T-helper 1 cell (primary cell): ENCODE measurements at places on chromosomes 6 and 20.

DNA sequence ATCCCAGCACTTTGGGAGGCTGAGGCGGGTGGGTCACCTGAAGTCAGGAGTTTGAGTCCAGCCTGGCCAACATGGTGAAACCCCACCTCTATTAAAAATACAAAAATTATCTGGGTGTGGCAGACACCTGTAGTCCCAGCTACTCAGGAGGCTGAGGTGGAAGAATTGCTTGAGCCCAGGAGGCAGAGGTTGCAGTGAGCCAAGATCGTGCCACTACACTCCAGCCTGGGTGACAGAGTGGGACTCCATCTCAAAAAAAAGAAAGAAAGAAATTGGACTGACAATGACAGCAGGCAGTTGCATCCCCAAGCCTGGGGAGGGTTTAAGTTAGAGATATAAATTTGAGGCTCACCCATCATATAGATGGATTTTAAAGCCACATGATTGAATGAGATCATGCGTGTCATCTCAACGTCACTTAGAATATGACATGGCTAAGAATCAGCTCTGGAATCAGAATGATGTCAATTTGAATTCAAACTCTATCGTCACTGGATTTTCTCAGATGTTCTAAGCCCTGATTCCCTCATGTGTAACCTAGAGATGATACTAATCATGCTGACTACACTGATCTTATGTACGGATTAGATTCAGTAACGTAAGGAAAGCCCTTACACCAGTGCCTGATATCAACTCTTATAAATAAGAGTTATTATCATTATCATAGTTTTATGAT, 534.0 kb upstream of the JARID2 start:
- no peak for DNase-seq

DNA sequence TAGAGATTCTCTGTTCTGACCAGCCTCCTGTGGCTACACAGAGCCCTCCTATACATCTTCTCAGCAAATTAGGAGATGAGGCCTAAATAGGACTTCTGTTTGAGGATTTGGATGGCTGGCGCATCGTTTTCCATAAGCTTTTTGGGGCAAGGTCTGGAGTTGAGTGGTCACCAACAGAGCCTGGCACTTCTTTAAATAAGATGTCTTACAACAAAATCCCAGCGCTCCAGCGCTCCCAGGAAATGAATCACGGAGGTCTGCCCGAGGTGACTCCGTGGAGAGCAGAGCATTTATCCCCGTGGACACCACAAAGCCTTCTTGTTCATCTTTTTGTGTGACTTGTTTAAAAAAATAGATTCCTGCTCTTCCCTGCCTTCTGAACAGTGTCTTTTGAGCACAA, 75.3 kb downstream of the GNAS-AS1 start:
- no peak for DNase-seq

- DNase-seq: no peak
These were observed 28.9 kb downstream of the SRSF3 start for GRCh38 chr6:36622901-36623546.

DNA sequence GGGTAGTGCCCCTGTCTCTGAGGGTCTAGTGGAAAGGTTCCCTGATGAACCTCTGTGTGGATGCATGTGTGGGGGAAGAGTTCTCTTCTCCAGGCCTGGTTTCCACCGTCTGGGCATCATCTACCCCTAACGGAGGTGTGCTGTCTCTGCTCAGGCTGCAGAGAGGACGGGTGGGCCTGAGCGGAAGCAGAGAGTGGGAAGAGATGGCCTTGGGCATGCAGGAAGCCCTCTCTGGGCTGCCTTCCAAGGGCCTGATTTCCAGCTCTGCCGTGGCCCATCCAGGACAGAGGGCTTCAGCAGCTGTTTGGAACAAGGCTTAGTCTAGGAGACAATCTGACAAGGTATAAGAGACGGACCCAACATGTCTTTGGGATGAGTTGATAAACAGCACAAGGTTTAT, 220.1 kb upstream of the DTNBP1 start:
- no peak for DNase-seq

GRCh38 chr6:39048481-39049399, at the start of gene GLP1R:
GLP1R (plus strand) TSS chr6:39048781; CDS start chr6:39048841, 60 bp downstream.
- no peak for DNase-seq

DNA sequence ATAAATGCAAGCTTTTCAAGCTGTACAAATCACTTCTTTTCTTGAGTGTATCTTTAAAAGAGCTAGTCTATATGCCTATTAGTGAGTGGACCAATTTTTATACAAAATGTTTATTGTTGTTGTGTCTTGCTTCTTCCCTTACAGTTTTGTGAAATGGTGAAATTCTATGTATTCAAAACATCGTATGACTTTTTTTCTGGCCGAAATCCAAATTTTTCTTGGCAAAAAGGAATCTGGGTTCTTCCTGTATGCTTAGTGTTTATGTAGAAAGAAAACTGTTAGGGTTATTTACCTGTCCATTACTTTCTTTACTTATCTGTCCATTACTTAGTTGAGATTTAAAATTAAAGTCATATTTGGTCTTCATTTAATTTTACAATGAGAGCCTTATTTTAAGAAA, 153.9 kb downstream of the MMS22L start:
- no peak for DNase-seq

DNA sequence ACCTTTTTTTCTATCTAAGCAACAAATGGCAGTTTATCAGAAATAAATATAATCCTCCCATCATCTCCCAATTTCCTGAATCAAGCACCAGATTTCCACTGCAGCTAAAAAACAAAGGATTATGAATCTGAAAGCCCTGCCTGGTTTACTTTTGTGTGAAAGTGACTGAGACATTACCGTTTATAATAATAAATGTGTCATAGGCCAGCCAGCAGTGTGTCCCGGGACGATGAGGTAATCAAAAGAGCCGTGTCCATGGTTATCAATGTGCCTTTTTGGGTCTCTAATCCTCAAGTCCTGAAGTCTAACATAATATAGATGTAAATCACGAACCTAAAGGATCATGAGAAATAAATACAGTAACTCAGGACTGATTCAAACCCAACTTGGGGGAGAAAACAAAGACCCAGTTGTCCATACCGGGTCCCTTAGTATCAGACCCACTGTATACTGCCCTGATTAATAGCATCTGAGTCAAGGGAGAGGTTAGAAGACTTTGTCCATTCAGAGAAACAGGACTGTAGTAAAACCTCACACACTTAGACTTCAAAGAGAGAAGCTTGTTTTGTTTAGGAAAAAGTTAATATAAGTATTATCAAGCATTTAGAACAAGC, 149.1 kb downstream of the SASH1 start:
- no peak for DNase-seq

GRCh38 chr6:114524081-114524480, 181.3 kb upstream of the HS3ST5 start:
- no peak for DNase-seq

GRCh38 chr6:33960345-33961313, 156.8 kb upstream of the MLN start:
- DNase-seq: no peak

DNA sequence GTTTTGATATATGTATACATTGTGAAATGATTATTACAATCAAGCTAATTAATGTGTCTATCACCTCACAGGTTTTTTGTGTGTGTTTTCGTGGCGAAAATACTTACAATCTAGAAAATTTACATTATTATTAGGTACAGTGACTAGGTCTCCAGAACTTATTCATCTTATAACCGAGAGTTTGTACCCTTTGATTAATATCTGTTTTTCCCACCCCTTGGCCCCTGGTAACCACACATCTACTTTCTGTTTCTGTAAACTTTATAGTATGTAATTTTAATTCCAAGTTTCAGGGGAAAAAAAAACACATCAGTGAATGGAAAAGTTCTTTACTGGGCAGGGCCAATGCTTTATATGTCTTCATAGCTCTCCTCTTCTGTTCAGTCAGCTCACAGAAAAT, 131.4 kb downstream of the LMBRD1 start:
- no peak for DNase-seq

DNA sequence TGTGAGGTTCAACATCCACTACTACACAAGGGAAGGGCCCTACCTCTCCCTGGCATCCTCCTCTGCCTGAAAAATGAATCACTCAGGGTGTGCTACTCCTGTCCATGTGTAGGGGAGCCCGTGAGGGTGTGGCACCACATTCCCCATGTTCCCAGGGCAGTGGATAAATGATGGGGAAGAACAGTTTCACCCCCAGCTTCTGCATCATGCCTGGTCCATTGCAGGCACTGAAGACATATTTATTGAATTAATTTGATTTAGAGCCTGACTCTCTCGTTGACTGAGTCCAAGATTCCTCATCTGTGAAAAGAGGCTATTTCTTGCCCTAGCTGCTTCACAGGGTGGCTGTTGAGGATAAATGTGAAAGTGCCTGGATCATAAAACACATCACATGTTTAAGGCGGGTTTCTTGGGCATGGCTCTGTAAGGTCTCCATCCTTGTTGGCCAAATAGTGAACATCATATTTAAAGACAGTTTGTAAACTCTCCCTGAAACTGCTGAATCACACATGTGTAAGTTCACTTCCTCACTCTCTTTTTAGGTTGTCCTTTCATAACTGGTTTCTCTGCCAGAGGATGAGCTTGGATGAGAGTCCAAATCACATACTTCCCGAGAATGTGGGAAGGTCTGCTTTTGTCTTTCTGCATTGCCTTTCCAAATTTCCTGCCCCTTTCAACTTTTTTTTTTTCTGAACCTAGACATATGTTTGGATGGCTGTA, 79.7 kb upstream of the FYN start:
- DNase-seq: no peak

DNA sequence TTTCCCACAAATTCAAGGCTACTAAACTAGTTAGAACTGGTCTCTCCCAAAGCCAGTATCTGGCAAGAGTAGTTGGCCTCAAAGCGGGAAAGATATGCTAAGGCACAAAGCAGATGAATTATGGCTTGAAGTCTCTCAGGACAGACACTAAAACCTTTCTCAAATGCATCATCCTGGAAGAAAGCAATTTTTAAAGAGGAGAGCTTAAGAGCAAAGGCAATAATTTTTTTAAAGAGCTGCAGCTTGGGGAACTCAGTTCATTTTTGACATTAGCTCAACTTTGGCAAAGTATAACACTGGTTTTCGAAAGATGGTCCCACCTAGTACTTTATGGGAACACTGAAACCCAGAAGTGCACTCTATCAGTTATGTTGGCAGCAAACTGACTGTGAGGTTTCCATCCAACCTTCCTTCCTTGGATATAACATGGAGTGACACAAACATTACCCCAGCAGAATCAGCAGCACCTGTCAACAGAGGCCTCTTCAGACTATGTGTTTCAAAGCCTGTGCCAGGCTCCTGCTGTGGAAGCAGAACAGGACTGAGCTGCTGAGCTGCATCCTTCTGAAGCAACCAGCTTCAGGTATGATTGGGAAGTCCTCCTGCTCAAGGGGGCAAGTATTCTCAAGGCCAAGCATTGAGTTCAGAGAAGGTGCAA, 852.3 kb upstream of the HS3ST5 start:
- DNase-seq: no peak

- no peak for DNase-seq
These were observed 47.2 kb downstream of the SYNJ2 start for GRCh38 chr6:158028876-158029275.

- no peak for DNase-seq
These were observed 63.7 kb downstream of the GPX5 start for GRCh38 chr6:28589234-28589956.

- DNase-seq: no peak
These were observed 32.0 kb upstream of the AKAP7 start for GRCh38 chr6:131103296-131103695.

GRCh38 chr6:165883851-165884640, 221.0 kb upstream of the PDE10A start:
- DNase-seq: no peak

DNA sequence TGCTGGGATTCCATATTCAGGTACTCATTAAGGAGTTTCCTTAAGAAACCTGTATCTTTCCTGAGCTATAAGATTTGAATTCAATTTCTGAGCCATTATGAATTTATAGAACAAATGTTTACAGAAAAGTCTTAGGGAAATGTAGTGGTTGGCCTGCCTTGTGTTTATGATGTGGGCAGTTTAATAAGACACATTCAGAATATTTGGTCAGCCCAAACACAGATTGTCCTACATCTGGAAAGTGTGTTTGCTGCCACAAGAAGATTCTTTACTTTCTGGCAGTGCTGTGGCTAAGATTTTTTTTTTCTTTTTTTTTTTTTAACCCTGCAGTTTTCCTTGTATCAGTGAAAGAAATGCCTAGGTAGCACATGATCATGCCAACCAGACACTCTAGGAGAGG, 15.2 kb downstream of the TBX18 start:
- DNase-seq: no peak

DNA sequence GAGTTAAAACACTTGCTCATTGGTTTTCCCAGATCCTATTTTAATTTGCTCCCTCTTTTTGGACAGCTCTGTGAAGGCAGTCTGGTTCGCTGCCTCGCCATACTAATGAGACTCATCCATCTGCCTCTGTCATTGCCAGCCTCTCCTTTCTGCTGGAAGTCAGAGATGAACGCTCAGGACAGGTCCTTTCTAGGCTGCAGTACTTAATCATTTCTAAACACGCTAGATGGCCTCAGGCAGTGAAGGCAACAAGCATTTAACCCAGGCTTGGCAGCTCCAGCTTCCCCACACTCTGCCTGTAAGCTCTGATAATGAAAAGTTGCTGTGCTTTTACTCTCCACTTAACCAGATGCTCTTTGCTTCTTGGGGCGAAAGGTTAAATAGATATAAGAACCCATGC, 286.7 kb upstream of the POU3F2 start:
- no peak for DNase-seq

DNA sequence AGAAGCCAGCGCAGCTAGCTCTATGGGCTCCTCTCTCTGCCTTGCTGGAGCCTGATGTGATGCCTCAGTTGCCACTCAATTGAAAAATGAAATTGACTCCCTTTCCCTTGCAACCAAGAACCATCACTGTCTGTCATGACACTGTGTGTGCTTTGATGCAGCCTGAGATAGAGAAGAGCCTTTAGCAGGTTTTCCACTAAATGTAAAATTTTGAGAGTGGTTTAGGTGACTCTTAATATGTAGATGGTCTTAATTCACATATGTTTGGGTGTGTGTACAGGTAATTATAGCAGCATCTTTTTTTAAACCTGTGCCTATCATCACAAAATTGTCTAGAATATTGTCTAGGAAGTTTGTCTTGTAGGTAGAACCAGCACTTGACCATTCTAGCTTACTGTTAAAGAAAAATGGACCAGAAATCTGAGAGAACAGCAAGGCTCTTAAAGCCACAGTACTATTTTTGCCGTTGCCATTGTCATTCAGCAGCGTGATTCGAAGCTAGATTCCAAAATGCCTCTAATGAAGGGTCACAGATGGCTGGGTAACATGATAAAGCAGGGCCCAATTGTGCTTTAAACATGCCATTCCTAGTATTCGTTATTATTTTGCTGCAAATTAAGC, 1.3 kb downstream of the ARFGEF3 start:
- no peak for DNase-seq

- no peak for DNase-seq
These were observed 293.9 kb downstream of the QKI start for GRCh38 chr6:163708466-163708865.
